ENCODE measurements at places on chromosomes 16 and 17.
A peak's percentile ranks its signal among the peaks of the same experiment; 100 is the strongest.

- DNase-seq, result no peak
These were observed 716 bp upstream of the HIC1 start for GRCh38 chr17:2054262-2054511.

DNA sequence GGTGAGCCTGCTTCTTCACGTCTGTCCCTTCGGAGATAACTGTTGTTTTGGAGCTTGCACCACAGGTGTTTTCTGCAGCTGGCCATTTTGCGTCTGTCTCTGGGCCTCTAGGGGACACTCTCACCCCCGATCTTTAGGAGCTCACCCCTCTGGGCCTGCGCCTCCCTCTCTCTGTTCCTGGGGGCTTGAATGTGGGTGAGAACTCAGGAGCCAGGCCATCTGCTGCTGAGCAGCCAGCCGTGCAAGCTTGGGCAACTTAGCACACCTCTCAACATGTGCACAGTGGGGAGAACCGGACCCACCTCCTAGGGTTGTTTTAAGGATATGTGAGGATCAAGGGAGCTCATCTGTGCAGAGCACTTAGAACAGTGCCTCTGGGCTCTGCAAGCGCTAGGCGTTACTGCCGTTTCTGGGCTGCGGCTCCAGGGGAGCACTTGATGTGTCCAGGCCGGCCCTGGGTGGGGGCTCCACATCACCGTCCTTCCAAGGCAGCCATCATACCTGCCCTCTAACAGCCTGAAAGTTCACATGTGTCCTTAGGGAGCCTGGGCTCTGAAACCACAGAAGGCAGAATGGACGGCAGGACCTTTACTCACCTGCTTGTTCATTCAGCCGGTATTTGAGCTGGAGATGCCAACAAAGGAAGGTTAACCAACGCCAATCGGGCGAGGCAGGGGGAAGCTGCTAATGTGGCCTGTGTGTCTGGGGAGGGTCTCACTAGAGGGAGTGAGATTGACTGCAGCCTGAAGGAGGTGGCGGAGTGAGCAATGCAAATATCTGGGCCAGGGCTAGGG, 66.3 kb downstream of the MRC2 start:
- DNase-seq, result no peak

DNA sequence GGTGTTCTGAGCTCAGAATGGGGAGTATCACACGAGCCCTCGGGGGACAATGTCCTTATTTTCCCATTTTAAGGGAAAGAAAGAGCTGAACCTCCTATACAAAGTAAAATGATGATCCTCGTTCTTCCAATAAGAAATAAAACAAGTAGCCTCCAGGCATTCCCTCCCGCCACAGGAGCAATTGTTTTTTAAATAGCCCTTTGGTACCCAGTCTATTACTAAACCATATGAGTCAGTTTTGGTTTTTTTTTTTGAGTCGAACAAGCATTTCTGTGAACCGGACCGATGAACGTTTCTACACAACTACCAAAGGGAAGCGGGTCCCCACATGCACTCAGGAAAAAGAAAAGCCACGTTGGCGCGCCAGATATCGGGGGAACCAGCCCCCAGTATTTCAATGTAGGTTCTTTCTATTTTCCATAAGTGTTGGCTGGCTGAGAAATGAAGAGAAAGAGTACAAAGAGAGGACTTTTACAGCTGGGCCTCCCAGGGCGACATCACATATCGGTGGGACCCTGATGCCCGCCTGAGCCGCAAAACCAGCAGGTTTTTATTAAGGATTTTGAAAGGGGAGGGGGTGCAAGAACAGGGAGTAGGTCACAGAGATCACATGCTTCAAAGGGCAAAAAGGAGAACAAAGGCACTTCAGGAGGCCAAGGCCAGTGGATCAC, 3.8 kb upstream of the DCXR start:
- DNase-seq, result no peak

- no peak for DNase-seq
These were observed 45.8 kb upstream of the ETV4 start for GRCh38 chr17:43591779-43592562.

DNA sequence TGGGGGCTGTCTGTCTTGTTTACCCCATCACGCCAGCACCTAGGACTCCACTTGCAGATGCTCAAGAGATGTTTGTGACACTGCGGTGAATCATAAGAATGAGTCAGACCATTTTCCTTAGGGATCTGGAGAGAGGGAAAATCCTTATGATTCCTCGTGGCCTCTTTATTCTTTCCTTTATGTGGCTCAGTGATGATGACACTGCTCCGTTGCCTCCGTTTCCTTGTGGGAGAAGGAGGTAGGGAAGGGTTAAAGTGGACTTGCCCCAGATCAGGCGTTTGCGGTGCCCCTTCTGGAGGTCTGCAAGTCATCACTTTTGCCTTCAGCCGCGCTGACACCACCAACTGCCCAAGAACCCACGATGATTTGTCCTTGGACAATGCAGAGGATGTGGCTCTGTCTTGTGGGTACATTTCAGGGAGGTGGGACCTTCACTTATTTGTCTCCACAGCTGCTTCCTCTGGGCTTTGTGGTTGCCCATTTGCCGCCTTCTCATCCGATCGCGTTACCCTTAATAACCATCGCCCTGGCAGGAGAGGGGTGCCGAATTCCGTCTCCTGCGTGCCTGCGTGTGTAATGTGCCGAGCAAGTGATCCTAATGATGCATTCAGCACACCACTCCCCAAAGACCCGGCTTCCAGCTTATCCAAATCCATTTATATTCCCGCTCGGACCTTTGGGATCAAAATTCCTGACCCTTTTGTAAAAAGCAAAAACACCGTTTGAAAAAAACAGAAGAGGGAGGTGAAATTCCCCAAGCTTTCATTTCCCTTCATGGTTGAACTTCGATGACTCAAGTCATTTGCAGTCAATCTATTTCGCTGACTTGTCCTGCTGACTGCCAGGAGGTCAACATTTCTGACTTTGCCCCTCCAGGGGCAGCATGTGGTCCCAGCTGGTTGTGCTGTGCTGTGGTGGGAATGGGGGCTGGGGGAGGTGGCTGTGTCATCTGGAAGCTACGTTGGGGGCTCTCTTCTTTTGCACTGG, 87.2 kb upstream of the IRX3 start:
- no peak for DNase-seq

GRCh38 chr16:9232102-9232770, 140.8 kb downstream of the HAPSTR1 start:
- no peak for DNase-seq

DNA sequence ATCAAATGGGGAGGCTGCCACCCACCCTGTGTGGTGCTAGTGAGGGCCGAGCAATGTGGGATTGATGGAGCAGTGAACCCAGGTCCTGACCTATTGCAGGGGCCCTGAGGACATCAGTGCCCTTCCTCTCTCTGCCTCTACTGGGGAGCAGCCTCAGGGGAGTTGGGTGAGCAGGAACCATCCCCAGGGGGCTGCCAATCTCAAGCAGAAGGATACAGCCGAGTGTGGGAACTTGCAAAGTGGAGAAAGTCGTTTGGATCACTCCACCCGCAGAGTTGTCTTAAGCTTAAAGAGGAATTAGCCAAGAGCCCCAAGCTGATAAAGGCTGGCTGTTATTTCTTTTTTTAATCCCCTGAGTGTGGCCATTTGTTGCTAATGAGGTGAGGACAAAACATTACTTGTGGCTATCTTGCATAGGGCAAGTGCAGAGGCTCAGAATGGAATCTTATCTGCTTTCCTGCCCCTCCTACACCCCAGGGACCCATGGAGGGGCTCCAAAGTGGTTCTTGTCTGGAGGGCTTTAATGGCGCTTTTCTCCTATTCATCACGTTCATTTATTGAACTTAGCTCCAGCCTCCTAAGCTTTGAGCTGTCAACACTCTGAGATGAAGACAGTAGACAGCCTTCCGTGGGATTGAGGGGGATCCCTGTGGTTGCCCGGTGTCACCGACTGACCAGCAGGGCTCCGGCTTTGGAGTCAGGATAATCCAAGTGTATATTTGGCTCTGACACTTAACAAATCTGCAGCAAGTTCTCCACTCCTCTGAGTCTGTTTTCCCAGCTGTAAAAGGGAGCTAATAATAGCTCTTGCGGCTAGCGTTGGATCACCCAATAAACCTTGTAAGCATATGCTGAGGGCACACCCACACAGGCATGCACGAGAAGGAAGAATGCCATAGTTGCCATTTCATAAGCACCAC, 45.1 kb downstream of the MYH11 start:
- no peak for DNase-seq

- DNase-seq, result no peak
These were observed 121.2 kb downstream of the SNX29 start for GRCh38 chr16:12097523-12098428.

DNA sequence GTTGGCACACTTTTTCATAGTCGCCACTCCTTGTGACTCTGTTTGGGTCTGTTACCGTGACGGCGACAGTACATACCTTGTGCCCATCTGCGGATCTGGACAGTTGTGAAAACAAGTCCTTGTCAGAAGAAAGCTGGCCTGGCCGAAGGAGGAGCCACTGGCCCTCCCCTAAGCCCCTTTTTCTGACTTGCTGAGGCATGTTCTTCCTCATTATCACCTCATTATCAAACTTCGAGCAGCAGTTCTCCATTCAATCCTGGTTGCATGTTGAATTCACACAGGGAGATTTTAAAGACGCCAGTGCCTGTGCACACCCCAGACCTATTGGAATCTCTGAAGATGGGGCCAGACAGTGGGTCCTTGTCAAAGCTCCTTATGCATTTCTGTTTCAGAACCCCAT, 61.1 kb downstream of the CYLD start:
- no peak for DNase-seq

DNA sequence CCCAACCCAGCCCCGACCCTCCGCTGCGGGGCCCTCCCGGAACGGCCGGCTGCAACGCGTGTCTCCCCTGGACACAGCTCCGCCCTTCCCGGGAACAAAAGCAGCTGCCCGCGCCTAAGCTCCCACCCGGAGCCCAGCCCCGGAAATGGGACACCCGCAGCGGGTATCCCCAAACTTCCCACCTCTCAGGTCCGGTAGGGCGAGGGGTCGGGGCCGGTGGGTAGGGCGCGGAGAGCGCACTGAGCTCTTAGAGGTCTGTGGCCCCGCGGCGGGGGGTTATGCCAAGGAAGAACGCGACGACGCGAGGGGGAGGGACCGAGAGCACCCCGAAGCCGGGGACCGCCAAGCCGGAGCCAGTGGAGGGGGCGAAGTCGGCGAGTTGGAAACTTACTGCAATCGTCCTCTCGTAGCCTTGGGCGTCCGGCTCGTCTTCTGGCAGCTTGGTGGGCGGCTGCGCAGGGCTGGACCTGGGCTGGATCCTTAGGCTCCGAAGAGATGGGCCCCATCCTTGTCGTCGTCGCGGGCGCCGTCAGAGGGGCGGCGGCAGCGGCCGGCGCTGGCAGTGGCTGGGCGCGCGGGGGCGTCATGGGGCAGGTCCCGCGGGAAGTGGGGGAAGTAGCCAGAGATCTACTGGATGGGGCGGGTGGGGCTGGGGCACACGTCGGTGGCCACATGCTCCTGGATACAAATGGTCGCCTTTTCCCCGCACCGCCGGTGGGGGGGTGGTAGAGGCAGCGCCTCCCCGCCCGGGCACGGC, 6.9 kb downstream of the USP6 start:
- DNase-seq, result peak; percentile 52

GRCh38 chr17:63589646-63590045, 11.0 kb upstream of the TACO1 start:
- DNase-seq, result no peak

- no peak for DNase-seq
These were observed 495.0 kb upstream of the HSBP1 start for GRCh38 chr16:83312718-83313245.

DNA sequence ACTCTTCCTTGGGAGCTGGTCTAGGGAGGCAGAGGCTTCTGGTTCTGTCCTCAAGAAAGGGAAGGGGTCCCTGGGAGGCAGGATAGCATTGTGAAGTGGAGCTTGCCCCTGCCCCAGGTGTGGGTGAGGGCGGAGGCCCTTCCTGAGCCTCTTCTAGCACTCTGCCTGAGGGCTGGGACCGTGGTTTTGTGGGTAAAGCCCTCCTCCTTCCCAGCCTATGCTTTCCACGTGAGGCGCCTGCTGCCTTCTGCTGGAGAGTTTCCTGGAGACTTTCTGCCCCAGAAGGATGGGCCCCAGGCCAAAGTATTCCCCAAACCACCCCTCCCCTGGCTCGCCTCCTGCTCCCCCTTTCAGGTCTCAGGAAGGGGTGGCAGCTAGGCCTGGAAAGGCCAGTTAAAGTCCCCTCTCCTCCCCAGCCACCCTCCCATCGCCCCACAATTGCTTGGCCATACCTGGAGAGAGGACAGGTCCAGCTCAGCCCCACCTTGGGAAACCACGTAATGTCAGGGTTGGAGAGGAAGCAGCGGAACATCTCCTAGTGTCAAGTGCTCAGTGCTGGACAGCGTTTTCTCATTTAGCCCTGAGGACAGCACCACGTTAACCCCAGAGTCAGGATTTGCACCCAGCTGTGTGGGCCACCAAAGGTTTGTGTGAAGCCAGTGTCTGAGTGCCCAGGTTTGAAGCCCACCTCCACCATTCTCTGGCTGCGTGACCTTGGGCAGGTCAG, 5.6 kb downstream of the SBK1 start:
- DNase-seq, result no peak

GRCh38 chr17:81879121-81879520, 8.0 kb upstream of the ARHGDIA start:
- DNase-seq, result no peak

- no peak for DNase-seq
These were observed 5.6 kb upstream of the SYNRG start for GRCh38 chr17:37614823-37615222.

DNA sequence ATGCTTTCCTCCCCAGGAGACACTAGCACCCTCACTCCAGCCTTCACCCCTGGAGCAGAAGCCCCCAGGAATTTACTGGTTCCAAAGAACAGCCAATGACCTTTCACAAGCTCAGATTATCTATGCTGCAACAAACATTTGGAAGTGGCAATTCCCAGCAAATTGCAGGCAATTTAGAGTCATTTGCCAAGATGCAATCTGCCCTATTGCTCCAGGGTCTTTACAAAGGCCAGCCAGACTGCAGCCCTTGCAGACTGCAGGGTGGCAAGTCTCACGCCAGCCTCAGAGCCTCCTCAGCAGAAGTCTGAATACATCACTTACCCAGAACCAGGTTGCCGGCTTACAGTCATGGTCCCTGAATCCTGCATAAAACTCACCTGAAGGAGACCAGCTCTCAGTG, 21.8 kb downstream of the AXIN1 start:
- no peak for DNase-seq

- DNase-seq, result no peak
These were observed 90.9 kb upstream of the CACNG3 start for GRCh38 chr16:24165273-24165672.

- no peak for DNase-seq
These were observed 52.6 kb downstream of the HIC1 start for GRCh38 chr17:2107506-2107905.

- no peak for DNase-seq
These were observed 414.0 kb upstream of the RBFOX1 start for GRCh38 chr16:6918646-6919045.

DNA sequence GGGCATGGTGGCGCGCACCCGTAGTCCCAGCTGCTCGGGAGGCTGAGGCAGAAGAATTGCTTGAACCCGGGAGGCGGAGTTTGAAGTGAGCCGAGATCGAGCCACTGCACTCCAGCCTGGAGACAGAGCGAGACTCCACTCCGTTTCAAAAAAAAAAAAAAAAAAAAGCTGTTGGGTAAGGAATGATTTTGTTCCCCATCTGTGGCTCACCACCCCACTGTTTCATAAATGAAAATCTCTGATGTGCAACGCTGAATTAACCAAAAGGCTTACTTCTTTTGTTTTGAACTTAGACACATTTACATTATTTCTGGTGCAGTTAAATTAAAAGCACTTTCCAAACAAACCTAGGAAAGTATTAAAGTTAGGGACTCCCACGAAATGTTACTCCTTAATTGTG, 1.2 kb upstream of the METTL9 start:
- DNase-seq, result no peak

All from activated naive CD4-positive, alpha-beta T cell treated with anti-CD3 and anti-CD28 coated beads, Interleukin-2, amount 50 U/mL, for 72 hours (primary cell).